ENCODE measurements at places on chromosomes 1 and 21.

DNA sequence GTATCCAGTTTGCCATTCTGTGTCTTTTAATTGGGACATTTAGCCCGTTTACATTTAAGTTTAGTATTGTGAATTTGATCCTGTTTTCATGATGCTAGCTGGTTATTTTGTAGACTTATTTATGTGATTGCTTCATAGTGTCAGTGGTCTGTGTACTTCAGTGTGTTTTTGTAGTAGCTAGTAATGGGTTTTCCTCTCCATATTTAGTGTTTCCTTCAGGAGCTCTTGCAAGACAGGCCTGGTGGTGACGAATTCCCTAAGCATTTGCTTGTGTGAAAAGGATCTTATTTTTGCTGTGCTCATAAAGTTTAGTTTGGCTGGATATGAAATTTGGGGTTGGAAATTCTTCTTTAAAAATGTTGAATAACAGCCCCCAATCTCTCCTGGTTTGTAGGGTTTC lies 69.2 kb upstream of the PDC start:
- no peak overlapping the region for H3K4me3 ChIP-seq
- H3K4me1 ChIP-seq: peaks cover 1% of the 10 kb centered on the region
- H3K36me3 ChIP-seq: no peaks in the 10 kb centered on the region
- H3K27ac ChIP-seq: no peak overlapping the region
- no peaks in the 10 kb centered on the region for H3K27me3 ChIP-seq

- H3K4me1 ChIP-seq: no peaks in the 10 kb centered on the region
- no peak for DNase-seq
- peaks cover 15% of the 10 kb centered on the region for H3K36me3 ChIP-seq
- no peaks in the 10 kb centered on the region for H3K27me3 ChIP-seq
Measured at GRCh38 chr1:64857347-64857746, 109.0 kb downstream of the JAK1 start.

- H3K36me3 ChIP-seq: no peaks in the 10 kb centered on the region
- H3K4me1 ChIP-seq: no peaks in the 10 kb centered on the region
- H3K27me3 ChIP-seq: no peaks in the 10 kb centered on the region
- no peak overlapping the region for H3K27ac ChIP-seq
- H3K4me3 ChIP-seq: no peak overlapping the region
Measured at GRCh38 chr1:232249339-232249738, 380.6 kb downstream of the SIPA1L2 start.

DNA sequence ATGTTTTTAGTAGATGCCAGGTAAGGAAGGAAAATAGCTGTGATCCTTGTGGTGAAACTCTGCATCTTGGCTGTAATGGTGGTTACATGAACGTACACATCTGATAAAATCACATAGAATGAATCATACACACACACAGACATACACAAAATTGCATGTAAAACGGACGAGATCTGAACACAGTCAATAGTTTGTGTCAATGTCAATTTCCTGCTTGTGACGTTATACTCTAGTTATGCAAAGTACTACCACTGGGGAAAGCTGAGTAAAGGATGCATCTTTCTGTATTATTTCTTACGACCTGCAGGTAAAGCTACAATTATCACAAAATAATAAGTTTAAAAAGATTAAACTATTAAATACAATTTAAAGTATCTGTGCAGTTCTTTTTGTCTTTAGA lies 493.7 kb upstream of the ZP4 start:
- H3K4me3 ChIP-seq: no peak overlapping the region
- DNase-seq: no peak
- H3K27me3 ChIP-seq: no peaks in the 10 kb centered on the region
- no peak overlapping the region for H3K27ac ChIP-seq
- no peaks in the 10 kb centered on the region for H3K36me3 ChIP-seq
- H3K4me1 ChIP-seq: no peaks in the 10 kb centered on the region

DNA sequence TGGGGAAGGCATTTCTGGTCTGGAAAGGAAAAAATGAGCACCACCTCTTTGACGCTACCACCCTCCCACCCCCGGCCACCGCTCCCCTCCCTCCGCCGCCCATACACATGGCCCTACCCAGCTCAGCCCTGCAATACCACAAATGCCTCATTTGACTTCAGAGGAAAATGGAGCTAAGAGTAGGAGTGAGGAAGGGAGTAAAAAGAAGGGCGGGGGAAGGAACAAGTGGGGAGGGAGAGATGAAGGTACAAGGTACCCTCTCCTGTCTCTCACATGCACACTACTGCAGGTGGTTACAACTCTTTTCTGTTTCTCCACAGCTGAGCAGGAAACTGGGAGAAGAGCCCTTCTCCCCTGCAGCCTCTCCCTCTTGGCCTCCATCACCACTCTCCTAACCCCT lies 7.1 kb downstream of the SYT2 start:
- no peaks in the 10 kb centered on the region for H3K4me1 ChIP-seq
- no peak for DNase-seq
- H3K27me3 ChIP-seq: peaks cover 56% of the 10 kb centered on the region
- no peaks in the 10 kb centered on the region for H3K36me3 ChIP-seq

- H3K27ac ChIP-seq: no peak within 1 kb of the TSS
- H3K27me3 ChIP-seq: no peaks in the 10 kb centered on the region
- H3K36me3 ChIP-seq: no peaks in the 10 kb centered on the region
- H3K4me3 ChIP-seq: no peak within 1 kb of the TSS
- DNase-seq: no peak
Measured at GRCh38 chr1:158461534-158461933, at the start of gene OR10K1. Gene OR10K1, plus strand, starts transcription at chr1:158461834. Its CDS starts 3,728 bp downstream, at chr1:158465562.

GRCh38 chr21:38134084-38134873 lies 122.5 kb upstream of the KCNJ15 start:
- no peak overlapping the region for H3K4me3 ChIP-seq
- H3K36me3 ChIP-seq: no peaks in the 10 kb centered on the region
- DNase-seq: no peak
- no peak overlapping the region for H3K27ac ChIP-seq
- peaks cover 36% of the 10 kb centered on the region for H3K4me1 ChIP-seq
- H3K27me3 ChIP-seq: no peaks in the 10 kb centered on the region

GRCh38 chr21:15249285-15249993 lies 184.6 kb upstream of the NRIP1 start:
- H3K4me3 ChIP-seq: no peak overlapping the region
- H3K36me3 ChIP-seq: no peaks in the 10 kb centered on the region
- no peak for DNase-seq

DNA sequence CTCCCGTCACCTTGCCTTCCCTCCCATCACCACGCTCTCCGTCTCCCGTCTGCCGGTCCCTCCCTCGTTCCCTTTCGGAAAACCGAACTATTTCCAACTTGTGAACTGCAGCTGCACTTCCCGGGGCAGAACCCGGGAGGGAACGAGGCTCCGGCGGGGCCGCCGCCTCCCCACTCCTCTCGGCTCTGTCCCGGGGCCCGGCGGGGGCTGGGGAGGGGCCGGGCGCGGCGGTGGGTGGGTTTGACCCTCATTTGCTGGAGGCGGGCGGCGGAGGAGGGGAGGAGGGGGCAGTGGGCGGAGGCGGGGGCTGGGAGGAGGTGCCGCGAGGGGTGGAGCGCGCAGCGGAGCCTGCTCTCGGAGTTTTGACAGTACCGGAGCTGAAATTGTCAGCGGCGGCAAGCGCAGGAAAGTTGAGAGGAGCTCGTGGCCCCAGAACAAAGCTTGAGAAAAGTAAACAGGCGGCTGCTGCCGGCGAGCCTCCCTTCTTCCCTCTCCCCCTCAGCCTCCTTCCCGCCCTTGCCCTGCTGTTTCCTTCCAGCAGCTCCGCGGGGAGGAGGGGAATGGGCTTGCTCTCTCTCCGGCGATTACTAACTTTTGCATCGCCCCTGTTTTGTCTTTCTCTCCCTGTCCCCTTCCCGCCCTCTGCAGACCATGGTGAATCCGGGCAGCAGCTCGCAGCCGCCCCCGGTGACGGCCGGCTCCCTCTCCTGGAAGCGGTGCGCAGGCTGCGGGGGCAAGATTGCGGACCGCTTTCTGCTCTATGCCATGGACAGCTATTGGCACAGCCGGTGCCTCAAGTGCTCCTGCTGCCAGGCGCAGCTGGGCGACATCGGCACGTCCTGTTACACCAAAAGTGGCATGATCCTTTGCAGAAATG lies 2.9 kb downstream of the LMO4 start:
- DNase-seq: peak; percentile 74
- peaks cover 22% of the 10 kb centered on the region for H3K4me1 ChIP-seq
- H3K4me3 ChIP-seq: peak overlapping the region; percentile 94
- H3K27ac ChIP-seq: peak overlapping the region; percentile 61

DNA sequence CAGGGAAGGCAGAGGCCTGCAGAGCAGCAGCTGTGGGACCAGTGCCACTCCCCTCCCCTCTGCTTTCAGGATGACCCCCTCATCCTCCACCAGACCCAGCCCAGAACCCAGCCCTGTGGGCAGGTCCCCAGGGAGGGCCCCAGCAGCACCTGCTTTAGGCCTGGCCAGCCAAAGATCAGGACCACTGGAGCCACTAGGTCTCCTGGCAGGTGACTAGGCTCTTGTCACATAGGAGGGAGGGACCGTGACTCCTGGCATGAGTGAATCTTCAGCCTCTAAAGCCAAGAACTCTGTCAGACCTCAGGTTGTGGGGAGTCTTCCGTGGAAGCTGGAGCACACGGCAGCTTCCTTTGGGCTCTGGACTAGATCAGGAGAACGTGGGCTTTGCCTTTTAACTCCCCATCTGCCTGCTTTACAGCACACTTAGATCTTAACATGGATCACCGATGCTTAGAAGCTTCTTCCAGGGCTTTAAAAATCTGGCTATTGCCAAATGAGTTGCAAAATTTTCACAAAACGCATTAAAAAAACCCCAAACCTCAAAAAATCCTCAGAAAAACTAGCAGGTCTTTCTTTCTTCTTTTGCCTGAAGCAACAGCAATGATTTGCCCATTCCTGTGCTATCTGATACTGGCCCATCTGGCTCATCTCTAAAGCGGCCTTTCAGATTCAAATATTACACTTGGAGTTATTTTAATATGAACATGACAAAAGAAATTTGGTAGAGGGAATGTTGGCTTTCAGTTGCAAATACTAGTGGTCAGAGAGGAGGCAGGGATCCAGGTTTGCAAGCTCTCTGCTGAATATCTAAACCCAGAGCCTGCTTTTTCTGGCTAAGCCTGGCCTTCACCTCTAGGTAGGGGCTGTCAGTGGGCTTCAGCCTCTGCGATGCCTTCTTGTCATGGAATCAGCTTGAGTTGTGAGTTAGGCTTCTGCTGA lies 235.2 kb downstream of the SDCCAG8 start:
- H3K4me1 ChIP-seq: peaks cover 4% of the 10 kb centered on the region
- no peak for DNase-seq
- no peak overlapping the region for H3K4me3 ChIP-seq
- H3K36me3 ChIP-seq: peaks cover 42% of the 10 kb centered on the region
- no peaks in the 10 kb centered on the region for H3K27me3 ChIP-seq

GRCh38 chr1:230130172-230130944 lies 63.3 kb downstream of the GALNT2 start:
- DNase-seq: no peak
- peaks cover 16% of the 10 kb centered on the region for H3K4me1 ChIP-seq
- no peak overlapping the region for H3K27ac ChIP-seq
- H3K4me3 ChIP-seq: no peak overlapping the region

DNA sequence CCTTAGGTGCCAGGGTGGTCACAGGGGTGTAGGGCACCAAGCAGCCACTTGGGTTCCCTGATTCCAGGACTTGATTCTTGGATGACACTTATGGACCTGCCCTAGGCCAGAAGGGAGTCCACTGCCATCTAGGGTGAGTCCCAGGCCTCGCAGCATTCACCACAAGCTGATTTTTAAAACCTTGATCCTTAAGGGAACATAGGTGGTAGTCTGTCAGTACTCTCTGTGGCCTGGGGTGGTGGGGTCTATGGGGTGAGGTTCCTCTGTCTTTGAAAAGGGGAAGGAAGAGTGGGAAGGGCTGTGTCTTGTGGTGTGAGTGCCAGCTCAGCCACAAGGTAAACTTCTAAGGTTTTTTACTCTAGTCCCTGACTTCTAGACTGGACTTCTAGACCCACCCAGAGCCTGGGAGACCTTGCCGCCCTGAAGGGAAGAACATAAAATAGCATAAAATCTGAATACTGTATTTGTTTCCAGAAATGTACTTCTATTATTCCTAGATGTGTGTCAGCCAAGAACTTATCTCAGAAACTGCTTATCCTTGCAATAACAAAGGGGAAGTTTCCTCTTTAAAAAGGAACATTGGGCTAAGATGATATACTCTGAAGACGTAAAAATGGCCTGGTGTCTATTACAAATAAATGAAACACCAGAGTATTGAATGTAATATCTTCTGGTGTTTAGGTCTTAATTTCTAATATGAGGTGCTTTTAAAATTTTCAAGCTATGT lies 757.3 kb downstream of the LTN1 start:
- no peak overlapping the region for H3K4me3 ChIP-seq
- no peaks in the 10 kb centered on the region for H3K27me3 ChIP-seq
- peaks cover 6% of the 10 kb centered on the region for H3K4me1 ChIP-seq

DNA sequence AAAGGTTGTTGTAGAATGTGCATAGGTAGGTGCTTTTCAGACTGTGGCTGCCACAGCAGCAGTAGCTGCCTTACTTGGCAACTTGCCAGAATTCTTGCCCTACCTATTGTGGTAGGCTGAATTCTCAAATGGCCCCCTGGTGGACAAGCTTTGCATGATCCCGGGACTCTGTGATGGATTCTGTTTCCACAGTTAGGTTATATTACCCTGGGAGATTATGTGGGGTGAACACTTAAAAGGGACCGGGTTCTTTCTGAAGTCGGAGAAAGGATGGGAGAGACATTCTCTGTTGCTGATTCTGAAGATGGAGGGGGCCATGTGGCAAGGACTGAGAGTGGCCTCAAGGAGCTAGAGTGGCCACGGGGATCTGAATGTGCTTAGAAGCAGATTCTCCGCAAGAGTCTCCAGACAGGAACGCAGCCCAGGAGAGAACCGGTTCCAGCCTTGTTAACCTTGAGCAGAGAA lies 32.1 kb upstream of the KCNE1 start:
- no peak overlapping the region for H3K4me3 ChIP-seq
- H3K27me3 ChIP-seq: no peaks in the 10 kb centered on the region
- peaks cover 10% of the 10 kb centered on the region for H3K4me1 ChIP-seq
- H3K36me3 ChIP-seq: no peaks in the 10 kb centered on the region
- DNase-seq: peak; percentile 78

DNA sequence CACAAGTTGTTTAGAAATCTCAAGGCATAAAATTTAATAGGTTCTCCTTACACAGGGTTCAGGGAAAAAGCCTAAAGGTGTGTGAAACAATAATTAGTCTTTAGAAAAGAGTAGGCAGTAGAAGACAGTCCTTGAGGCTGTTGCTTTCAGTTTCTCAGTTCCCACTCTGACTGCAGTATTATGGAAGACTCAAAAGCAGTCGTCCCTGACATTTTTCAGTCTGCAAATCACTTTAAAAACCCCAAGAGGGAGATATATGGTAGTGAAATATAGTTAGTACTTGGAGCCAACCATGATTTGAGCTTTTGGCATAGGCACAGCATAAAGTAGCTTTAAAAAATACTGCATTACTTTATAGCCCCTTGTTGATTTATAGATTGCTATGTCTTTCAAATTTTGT lies 299.7 kb downstream of the OLFM3 start:
- H3K27me3 ChIP-seq: peaks cover 6% of the 10 kb centered on the region
- H3K4me1 ChIP-seq: no peaks in the 10 kb centered on the region

- H3K27me3 ChIP-seq: no peaks in the 10 kb centered on the region
- no peak overlapping the region for H3K27ac ChIP-seq
- no peaks in the 10 kb centered on the region for H3K36me3 ChIP-seq
- no peak for DNase-seq
- no peaks in the 10 kb centered on the region for H3K4me1 ChIP-seq
- H3K4me3 ChIP-seq: no peak overlapping the region
Measured at GRCh38 chr1:193574913-193575312, 388.5 kb upstream of the B3GALT2 start.
